Activated naive CD4-positive, alpha-beta T cell (primary cell): ENCODE measurements at places on chromosomes 3 and 15.

GRCh38 chr3:138450181-138450580 lies 15.8 kb downstream of the ESYT3 start:
- DNase-seq = no peak

DNA sequence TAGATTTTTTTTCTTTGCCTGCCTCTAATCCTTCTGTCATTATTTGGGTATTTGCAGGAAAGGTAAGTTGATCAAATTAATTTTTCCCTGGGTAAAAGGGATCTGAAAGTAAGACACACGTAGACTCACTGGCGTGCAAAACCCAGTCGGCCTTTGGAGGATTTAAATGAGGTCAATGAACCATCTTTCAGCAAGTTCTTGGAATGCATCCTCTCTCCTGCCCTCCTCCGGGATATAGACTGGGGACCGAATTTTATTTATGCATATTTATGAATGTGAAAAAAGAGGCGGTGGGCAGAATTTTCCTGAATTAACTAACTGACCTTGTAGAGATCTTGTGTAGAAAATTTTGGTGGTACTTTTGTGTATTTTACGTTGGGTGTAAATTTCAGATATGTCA lies 2.2 kb downstream of the CADM2 start:
- DNase-seq = no peak

GRCh38 chr15:78921517-78921916 lies 23.3 kb downstream of the CTSH start:
- DNase-seq = no peak

GRCh38 chr3:126683069-126683468 lies 21.0 kb upstream of the CHCHD6 start:
- DNase-seq = no peak

DNA sequence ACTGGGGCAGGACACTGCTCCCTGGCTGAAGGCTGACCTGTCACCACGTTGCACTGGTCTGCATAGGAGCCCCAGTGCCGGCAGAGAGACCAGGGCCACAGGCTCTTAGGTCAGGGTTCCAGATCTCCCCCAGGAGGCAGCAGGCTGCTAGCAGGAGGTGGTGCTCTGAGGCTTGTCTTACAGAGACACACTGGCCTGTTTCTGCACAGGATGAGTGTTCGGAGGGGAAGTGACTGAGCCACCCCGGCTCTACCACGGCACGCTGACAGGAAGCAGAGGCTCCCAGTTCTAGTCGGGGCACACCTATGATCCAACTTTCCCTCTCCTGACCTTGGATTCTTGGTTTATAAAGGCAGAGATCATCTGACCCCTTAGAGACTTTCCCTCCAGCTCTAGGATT lies 8.6 kb downstream of the FBXL22 start:
- DNase-seq = no peak

- no peak for DNase-seq
These were observed 6.4 kb downstream of the PFN2 start for GRCh38 chr3:149964291-149964690.

- DNase-seq = no peak
These were observed 50.8 kb downstream of the CCDC191 start for GRCh38 chr3:114005481-114005880.

- no peak for DNase-seq
These were observed 155.2 kb downstream of the GSK3B start for GRCh38 chr3:119939077-119939476.
